ENCODE measurements at places on chromosomes 1 and 21.

- DNase-seq: no peak
Measured at GRCh38 chr21:25867061-25867460, 132.3 kb downstream of the GABPA start.

- no peak for DNase-seq
Measured at GRCh38 chr1:21295545-21295944, 5.3 kb upstream of the ECE1 start.

DNA sequence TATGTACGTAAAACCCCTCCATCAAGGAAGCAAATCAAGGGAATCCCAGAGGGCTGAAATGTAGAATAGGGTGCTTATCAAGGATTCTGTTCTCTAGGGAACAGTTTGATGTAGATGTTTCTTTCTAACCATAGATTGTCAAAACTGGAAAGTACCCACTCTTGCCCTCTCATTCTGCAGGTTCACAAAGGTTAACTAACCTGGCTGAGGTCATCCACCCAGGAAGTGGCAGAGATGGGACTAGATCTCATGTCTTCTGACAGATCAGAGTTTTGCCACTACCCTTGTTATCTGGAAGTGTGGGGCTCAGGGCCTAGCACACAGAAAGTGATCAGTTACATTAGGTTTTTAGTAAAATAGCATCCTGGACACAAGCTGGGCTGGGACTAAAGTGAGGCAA lies 47.4 kb downstream of the GFI1 start:
- DNase-seq: no peak

DNA sequence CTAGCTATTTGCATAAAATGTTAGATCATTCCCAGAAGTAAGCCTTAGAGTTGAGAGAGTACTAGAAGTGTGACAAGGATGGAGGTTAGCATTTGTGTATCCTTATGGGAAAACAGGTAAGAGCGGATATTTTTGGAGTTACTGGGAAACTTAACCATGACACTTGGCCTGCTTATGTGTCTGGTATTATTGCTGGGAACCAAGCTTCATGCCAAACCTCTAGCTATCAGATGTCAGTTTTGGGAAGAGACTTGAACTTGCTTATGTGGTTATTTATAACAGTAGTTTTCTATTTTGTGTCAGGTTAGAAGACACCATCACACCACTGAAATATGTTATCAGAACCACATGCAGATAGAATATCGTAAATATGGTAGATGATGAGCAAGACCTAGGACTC lies 230.3 kb upstream of the SGIP1 start:
- no peak for DNase-seq

GRCh38 chr1:107933736-107934135 lies 31.2 kb downstream of the VAV3 start:
- no peak for DNase-seq

- DNase-seq: no peak
Measured at GRCh38 chr1:52435211-52435610, 30.8 kb downstream of the PRPF38A start.

GRCh38 chr1:59845091-59845490 lies 30.3 kb downstream of the HOOK1 start:
- DNase-seq: no peak

GRCh38 chr21:30839304-30839703 lies 9.7 kb upstream of the KRTAP7-1 start:
- no peak for DNase-seq

GRCh38 chr1:218568962-218569550 lies 223.9 kb downstream of the TGFB2 start:
- no peak for DNase-seq

DNA sequence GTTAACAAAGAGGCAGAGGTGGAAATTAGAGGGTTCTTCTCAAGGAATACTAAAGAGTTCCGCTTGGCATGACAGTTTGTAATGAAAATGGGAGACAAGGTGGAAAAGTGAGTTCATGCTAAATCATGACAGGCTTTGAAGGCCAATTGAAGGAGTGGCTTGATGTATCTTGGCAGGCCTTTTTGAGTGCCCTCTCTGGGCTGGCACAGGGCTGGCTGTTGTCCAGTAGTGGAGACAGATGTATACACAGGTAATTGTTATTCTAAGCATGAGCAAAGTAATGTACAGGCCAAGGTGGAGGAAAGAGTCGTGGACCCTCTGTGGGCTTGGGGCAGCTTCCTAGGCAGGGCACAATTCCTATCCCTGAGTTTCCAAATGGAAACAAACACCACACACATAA lies 196.7 kb upstream of the GALNT2 start:
- DNase-seq: no peak

GRCh38 chr1:91712981-91713841 lies 172.7 kb downstream of the TGFBR3 start:
- no peak for DNase-seq

DNA sequence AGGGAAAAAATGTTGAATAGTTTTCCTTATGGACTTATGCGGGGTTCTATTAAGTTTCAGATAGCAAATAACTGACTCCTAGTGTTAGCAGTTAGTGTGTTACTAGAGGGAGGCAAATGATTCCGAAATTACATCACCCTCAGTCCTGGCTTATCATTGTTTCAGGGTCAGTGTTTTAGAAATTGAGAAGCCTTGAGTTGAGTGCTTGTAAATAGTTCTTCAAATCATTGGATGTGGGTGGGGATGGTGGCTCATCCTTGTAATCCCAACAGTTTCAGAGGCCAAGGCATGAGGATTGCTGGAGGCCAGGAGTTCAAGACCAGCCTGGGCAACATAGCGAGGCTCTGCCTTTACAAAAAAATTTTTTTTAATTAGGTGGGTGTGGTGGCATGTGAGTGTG lies 21.3 kb downstream of the SOAT1 start:
- no peak for DNase-seq

GRCh38 chr1:89987159-89987819 lies 7.6 kb upstream of the ZNF326 start:
- DNase-seq: no peak

- DNase-seq: no peak
Measured at GRCh38 chr1:230594214-230594773, 48.0 kb upstream of the COG2 start.

GRCh38 chr1:32900956-32901822 lies at the start of gene TMEM54:
TMEM54 (minus strand) TSS chr1:32901389; CDS start chr1:32901238, 151 bp downstream.
- DNase-seq: no peak

- DNase-seq: no peak
Measured at GRCh38 chr1:68795956-68796355, 299.1 kb upstream of the DEPDC1 start.

DNA sequence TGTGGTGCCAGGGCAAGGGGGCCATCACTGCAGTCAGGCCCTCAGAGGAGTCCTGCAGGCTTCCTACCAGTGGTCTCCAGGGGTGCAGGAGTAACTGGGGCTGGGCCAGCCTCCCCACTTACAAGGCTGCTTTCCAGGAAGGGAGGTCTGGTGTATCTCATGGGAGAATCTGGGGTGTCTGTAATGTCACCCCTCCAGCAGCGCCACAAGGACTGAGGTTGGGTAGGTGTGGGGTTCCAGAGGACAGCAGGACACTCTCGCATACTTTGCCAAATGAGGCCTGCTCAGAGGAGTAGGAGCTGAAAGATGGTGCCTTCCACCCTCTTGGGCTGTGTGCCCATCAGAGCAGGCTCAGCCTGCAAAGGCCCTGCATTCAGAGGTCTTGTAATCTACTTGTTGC lies 46.9 kb downstream of the TNNT2 start:
- DNase-seq: no peak

GRCh38 chr1:40478276-40478675 lies 1.2 kb downstream of the ZFP69 start:
- no peak for DNase-seq

DNA sequence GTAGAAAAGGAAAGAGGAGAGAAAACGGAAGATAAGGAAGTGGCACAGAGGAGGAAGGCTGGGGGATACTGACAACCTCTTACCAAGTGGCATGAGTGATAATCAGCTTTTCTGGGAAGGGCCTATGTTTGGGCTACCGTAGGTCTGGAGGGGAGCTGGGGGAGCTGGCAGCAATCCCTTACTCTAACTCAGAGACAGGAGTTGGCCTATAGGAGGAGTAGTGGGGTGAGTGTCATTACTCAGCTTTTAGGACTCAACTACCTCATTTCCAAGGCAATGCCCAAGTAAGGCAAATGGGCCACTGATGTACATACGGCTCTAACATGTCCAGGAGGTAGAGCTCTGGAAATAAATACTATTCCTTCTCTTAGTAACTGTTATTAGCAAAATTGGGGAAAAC lies 48.7 kb upstream of the DMRTA2 start:
- DNase-seq: no peak

DNA sequence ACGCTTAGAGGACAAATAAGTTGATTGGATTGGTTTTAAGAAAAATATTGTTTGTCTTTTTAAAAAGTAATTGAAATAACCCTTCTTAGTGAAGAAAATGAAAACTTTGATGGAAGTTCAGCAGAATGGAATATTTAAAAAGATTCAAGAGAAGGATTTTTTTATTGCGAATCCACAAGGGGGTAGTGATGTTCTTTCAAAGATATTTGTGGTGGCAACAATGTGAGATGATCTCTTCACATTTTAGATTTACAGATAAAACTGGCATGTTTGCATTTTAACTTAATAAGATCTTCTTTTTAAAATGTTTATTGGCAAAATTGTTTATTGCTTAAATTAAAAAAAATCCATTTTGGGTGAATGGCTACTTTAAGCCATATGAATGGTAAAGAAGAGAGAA lies 8.9 kb downstream of the CAMTA1 start:
- DNase-seq: no peak

GRCh38 chr1:216721863-216722262 lies 1.4 kb downstream of the ESRRG start:
- DNase-seq: no peak

DNA sequence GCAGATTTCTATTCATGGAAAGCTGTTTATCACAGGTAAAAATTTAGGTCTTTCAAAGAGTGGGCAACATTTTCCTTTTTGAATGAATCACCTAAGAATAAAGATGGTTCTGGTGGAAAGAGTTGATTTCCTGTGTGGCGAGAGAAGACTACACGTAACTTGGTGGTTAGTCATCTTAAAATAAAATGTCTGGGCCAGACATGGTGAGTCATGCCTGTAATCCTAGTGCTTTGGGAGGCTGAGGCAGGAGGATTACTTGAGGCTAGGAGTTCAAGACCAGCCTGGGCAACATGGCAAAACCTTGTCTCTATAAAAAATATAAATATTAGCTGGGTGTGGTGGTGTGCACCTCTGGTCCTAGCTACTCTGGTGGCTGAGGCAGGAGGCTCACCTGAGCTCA lies 65.7 kb downstream of the DISP1 start:
- DNase-seq: no peak

DNA sequence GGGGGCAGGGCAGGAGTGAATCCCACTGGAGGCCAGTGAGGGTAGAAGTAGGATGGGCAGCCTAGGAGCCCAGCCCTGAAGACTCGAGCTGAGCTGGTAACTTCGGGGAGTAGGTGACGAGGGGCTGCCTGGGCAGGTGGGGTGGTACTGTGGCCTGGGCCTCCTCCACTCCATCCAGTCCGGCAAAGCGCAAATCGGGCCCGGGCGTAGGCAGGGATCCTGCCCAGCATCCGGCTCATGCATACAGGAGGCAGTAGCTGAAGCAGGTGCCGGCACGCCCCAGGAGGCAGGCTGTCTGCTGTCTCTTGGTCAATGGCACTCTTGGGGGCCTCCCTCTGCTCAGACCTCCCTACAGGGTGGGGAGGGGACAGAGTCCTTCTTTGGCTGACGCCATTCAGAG lies 1.3 kb upstream of the TNFRSF25 start:
- DNase-seq: no peak

DNA sequence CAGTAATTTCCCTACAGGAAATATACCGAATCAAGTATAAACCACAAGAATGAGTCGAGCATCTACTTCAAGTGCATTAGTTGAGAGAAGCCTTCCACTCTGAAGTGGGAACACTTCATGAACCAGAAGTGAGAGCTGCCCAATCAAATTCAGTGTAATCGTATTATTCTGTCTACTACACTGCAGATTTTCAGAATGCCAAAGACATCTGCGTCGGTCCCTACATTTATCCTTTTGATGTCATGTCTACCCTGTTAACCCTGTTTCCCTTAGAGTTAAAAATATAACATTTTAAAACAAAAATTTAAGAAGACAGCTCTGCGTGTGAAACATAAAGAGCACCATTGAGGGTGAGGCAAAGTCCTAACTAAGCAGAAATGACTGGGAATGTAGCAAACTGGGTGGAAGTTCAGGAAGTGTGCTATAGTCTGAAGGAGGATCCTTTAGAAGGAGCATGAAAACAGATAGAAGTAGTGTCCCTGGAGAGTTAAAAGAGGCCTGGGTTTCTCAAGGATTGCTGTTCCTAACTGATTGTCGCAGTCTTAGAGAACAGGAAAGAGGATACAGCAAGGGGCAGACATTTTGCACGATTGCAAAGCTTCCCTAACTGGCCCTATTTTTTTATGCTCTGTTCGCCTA lies 291.2 kb downstream of the PTPRC start:
- no peak for DNase-seq

DNA sequence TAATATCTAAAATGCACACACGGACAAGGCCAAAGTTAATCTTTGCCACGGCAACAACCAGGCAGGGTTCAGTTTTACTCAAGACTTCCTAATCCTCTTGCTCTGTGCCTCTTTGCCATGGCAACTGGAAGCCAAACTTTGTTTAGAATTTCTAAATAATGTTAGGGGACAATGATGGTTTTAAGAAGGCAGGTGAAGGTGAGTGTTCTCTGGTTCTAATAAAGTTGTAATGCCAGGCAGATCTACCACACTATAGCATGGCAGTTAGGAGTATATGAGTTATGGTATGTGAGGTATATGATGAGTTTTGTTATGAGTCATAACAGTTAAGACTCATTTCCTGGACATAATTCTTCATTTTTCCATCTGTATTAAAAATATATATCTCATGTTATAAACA lies 2.7 kb downstream of the PTPRC start:
- DNase-seq: no peak

- DNase-seq: no peak
Measured at GRCh38 chr1:46553506-46553905, 2.1 kb upstream of the KNCN start.

DNA sequence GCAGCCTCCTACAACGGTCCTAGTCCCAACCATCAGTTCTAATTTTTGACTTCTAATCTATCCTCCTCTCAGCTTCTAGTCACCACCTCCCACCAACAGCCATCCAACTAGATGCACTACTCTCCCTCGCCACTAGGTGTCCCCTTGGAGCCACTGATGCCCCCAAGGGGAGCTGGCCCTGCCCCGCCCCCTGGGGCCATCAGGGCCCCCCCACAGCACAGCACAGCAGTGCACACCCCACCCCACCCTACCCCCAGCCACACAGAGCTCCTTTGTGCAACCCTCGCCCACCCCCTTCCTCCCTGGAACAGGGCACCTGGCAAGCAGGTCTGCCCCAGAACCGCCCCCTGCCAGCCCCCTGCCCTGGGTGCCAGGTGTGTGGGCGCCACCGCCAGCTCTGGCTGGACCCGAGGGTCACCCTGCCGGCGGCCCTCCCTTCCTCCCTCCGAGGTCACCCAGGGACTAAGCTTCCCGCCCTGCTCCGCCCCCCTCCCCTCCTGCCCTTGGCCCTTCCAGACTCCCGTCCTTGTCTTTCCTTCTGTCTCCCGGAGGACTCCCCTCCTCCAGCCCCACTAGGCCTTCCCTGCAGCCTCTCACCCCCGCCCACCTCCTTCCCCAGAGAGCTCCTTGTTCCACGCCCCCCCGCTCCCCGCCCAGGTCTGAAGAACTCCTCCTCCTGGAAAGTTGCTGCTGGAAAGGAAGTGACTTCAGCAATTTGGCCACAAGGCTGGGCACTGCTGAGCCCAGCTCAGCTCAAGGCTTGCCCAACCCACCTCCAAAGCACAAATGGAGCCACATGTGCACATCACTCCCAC lies 47.0 kb downstream of the AHDC1 start:
- DNase-seq: no peak

Data from vagina (tissue), 2 donors.